ENCODE measurements at places on chromosomes 7 and 10.

- peak; percentile 45 for DNase-seq
Observed at GRCh38 chr7:47807756-47808155, 140.5 kb downstream of the PKD1L1 start.

GRCh38 chr7:81925530-81925929 is 155.7 kb upstream of the HGF start:
- peak; percentile 53 for DNase-seq

GRCh38 chr7:4682621-4683042 is 537 bp downstream of the FOXK1 start:
- DNase-seq, result peak; percentile 76

DNA sequence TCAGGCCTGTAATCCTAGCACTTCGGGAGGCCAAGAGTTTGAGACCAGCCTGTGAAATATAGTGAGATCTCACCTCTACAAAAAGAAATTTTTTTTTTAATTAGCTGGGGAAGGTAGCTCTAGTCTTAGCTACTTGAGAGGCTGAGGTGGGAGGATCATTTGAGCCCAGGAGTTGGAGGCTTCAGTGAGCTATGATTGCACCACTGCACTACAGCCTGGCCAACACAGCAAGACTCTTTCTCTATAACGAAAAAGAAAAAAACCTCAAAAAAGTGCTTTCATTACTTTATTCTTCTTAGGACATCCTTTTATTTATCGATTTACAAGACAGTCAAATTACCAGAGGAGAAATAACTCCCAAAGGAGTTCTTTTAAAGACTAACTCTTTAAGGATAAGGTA is 49.4 kb upstream of the EXOC4 start:
- DNase-seq, result no peak

- DNase-seq, result no peak
Observed at GRCh38 chr7:105587909-105588635, 6.8 kb upstream of the EFCAB10 start.

- peak; percentile 80 for DNase-seq
Observed at GRCh38 chr10:18204039-18204835, 64.0 kb downstream of the CACNB2 start.

- no peak for DNase-seq
Observed at GRCh38 chr7:135792866-135793265, 44.3 kb upstream of the FAM180A start.

- DNase-seq, result no peak
Observed at GRCh38 chr7:77714195-77714594, 17.9 kb downstream of the RSBN1L start.
